ENCODE measurements at places on chromosomes 3 and 15.

GRCh38 chr3:12724794-12725193 lies 34.3 kb downstream of the TMEM40 start:
- peak; percentile 32 for DNase-seq

GRCh38 chr3:184764191-184764590 lies 47.8 kb upstream of the VPS8 start:
- no peak for DNase-seq

GRCh38 chr3:191085091-191085490 lies 114.0 kb upstream of the OSTN start:
- DNase-seq, result peak; percentile 55

DNA sequence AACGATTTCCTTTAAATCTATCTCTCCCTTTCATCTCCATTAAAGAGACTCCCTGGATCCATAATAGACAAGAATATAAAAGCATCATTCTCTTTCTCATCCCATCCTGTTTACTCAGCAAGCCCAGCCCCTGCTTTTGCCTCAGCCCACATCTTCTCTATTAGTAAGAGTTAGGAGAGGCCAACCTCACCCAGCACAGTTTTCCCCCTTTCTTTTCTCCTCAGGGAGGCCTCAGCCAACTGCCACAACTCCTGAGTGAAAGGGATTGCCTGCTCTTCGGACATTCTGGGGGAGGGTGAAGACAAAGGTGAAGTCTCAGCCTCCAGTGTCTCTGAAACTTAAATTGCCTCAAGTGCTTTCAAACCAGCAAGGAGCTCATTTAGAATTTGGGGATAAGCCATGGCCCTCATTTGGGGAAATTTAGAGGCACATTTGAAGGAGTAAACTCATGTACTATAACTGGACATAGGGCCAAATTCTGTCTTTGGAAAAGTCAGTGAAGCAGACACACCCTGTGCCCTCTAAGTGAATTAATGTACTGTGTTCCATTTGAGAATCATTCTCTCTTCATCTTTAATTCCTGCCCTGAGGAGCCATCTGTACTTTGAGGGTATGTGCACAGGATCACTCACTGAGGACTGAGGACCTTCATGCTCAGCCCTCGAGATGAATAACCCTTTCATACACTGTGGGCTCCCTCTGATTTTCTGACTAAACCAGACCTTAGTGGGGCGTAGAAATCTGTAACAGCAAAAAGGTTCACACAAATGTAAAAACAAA lies 82.5 kb downstream of the SOX2 start:
- DNase-seq, result no peak

All from foreskin fibroblast (primary cell).